ENCODE measurements at places on chromosomes 4 and X. TPM values are rescaled to one million over a fixed set of nuclear protein-coding genes. Genes with fewer than 3 reads are reported as not detected.

The PTPN13 gene
- polyA plus RNA-seq = 2.9 TPM

The SPANXN3 gene
- not detected for polyA plus RNA-seq

The ATP8A1 gene
- 2.8 TPM for polyA plus RNA-seq

The TMSB15A gene
- 0.45 TPM for polyA plus RNA-seq

DNA sequence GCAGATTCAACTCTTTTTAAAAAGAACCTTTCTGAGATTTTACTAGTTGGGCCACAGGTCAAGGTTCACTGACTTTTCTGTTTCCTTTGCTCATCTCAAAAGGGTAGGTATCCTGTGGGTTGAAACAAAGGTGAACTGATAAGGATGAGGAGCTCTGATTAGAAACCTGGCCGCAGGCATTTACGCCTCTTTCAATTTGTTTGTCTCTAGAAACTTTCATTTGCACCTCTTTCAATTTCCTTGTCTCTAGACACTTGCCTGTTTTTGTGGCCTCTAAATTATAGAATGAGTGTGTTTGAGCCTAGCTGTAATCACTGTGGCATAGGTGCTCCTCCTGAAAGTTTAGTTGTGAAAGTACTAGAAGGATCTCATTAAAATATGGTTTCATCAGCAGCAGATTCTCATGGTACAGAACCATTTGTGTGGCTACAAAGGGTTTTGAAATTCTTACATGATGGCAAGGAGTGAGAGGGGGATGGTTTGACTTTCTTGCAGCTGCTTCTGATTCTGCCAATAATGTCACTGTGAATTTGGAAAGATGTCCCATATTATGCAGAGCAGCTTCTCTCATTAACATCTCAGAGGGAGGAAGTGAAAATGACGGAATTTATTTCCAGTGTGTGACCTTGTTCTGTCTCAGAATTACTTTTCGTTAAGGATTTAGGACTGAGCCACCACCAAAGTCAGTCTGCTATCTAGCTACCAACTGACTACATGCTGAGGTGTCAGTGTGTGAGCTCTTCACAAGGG lies 142.2 kb downstream of the SH2D1A start:
- no peaks in the 10 kb centered on the region for H3K27me3 ChIP-seq
- H3K4me3 ChIP-seq = no peak overlapping the region
- no peaks in the 10 kb centered on the region for H3K36me3 ChIP-seq
- no peak overlapping the region for H3K27ac ChIP-seq
- H3K4me1 ChIP-seq = no peaks in the 10 kb centered on the region
- DNase-seq = no peak

DNA sequence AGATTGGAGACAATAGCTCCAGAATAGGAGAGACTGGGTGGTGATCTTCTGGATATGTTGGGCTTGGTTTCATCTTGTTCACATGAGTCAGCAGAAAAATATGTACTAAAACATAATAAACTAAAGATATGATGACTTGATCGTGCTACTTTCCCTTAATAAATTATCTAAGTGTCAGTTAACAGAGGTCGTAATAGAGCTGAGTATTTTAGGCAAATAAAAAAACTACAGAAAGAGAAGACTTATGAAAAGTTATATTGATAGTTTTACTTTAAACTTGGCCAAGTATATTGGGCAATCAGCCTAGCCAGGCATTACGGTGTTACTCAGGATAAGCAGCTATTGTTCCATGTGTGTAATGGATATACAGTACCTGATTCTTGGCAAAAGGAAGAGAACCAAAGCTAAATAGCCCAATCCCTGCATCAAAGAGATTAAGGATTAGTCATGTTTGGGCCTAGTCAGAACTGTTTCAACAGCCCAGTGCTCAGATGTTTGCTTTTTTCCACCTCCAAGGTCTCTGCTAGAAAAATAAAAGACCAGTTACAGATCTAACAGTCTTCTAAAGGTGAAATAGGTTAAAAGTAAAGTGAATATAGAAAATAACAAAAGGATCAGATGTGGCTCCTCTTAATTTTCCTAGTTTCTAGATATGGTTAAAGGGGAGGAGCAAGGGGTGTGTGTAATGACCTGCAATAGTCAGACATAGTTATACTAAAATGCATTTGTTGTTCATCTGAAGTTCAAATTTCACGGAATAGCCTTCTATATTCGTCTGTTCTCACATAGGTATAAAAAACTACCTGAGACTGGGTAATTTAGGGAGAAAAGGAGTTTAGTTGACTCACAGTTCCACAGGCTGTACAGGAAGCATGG lies 262.6 kb downstream of the ADGRL3 start:
- peaks cover 18% of the 10 kb centered on the region for H3K4me1 ChIP-seq
- no peaks in the 10 kb centered on the region for H3K36me3 ChIP-seq
- no peak overlapping the region for H3K4me3 ChIP-seq
- H3K27me3 ChIP-seq = no peaks in the 10 kb centered on the region
- peak; percentile 28 for DNase-seq
- H3K27ac ChIP-seq = no peak overlapping the region

DNA sequence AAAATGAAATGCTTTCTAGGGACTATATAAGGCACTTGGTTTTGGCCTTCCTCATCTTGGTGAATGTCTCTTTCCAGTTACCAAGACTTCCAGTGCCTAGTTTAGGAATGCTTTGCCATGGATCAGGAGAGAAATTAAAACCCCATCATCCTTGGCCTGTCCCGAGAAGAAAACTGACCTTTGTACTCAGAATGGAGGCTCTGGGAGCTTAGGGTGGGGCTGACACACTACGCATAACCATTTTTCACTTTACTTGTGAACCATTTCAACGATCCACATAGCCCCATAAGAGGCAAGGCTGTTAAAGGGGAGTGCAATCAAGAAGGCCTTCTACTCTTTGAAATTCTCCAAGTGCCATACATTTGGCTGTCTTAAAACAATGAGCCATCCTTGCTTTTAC lies 26.7 kb upstream of the ZCCHC13 start:
- H3K27ac ChIP-seq = no peak overlapping the region
- H3K4me3 ChIP-seq = no peak overlapping the region
- H3K4me1 ChIP-seq = no peaks in the 10 kb centered on the region
- H3K27me3 ChIP-seq = no peaks in the 10 kb centered on the region
- no peak for DNase-seq

GRCh38 chr4:118177126-118177525 lies 142.8 kb downstream of the NDST3 start:
- DNase-seq = no peak
- no peaks in the 10 kb centered on the region for H3K4me1 ChIP-seq
